Activated CD4-positive, alpha-beta memory T cell treated with anti-CD3 and anti-CD28 coated beads, Interleukin-2, amount 10 ng/mL, durations not matched to agents 7 days and 5 days (primary cell): ENCODE measurements at places on chromosomes 1 and 21.

DNA sequence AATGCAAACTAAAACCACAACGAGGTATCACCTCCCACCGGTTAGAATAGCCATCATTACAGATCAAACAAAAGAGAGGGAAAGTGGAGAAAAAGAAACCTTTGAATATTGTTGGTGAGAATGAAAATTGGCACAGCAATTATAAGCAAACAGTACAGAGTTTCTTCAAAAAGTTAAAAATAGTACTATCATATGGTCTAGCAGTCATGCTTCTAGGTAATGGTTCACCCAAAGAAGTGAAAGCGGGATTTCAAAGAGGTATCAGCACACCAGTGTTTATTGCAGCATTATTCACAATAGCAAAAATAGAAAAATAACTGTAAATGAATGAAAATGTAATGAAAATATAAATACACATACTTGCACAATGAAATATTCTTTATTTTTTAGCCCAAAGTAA, 8.2 kb downstream of the OR2T10 start:
- DNase-seq, result no peak

DNA sequence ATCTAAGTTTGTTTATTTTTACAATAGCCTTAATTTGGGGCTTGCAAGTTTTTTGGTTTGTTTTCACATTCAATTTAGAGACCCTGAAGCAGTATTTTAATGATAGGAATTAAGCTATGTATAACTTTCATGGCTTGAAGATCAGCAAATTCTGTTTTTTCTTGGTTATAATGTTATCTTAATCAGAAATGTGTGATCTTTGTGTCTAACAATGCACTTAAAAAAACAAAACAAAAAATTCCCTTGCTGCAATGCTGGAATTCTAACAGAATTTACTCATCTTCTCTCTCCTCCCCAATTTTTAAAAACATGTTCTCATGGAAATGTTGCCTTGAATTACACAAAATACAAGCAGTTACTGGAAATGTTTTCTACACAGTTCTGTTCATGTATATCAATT, 113.1 kb downstream of the OLFML2B start:
- no peak for DNase-seq

DNA sequence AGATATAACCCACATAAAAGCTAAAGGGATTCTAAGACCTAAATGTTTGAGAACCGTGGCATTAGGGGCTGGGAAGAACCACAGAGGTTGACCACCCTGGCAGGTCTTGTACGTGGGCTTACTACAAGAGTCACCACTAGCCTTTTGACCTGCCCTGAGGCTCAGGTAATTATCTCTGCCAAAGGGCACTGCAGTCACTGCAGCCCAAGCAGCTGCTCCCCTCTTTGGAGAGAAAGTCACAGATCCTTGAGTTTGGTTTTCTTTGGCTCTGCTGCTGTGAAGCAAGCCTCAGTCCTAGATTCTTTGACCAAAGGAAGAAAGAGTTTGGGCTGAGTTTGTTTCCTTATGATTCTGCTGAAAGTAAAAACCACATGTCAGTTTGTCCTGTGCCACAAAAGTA, 11.6 kb downstream of the PARK7 start:
- DNase-seq, result no peak

- no peak for DNase-seq
These were observed 564 bp downstream of the DISP1 start for GRCh38 chr1:222815440-222815765.

GRCh38 chr1:56156971-56157876, 422.1 kb downstream of the PLPP3 start:
- DNase-seq, result no peak

- no peak for DNase-seq
These were observed 74.3 kb upstream of the COG2 start for GRCh38 chr1:230568008-230568407.

DNA sequence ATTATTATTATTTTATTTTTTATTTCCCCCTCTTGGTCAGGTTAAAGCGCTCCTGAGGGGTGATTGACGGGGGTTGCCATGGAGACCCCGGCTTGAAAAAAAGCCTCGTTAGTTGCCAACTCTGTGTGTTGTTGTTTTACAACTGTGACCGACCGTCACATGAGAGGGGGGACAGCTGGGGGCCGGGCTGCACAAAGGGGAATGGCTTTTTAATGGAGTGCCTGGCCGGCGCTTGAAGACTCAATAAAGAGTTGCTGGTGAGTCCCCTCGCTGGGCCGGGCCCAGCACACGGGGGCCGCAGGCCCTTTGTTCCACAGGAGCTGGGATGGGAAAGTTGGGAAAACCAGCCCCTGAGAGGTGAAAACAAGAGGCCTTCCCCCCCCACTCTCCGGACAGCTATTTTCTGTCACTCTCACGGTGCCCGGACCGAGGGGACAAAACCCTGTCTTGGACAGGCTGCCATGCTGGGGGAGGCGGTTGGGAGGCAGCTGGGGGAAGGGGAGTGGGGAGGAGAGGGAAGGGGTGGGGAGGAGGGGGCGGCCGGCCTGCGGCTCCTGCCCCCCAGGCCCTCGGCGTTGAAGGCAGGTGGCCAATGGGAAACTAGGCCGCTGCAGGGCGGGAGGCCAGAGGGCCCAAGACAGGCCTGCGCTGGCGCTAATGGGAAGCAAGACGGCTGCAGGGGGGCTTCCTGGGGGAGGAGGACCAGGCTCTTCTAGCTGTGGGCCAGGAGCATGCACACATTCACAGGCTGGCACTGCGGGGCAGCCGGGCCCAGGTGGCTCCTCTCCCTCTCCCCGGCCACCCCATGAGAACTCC, 67.6 kb downstream of the CASZ1 start:
- no peak for DNase-seq

- no peak for DNase-seq
These were observed 3.8 kb upstream of the THEMIS2 start for GRCh38 chr1:27868556-27868931.

DNA sequence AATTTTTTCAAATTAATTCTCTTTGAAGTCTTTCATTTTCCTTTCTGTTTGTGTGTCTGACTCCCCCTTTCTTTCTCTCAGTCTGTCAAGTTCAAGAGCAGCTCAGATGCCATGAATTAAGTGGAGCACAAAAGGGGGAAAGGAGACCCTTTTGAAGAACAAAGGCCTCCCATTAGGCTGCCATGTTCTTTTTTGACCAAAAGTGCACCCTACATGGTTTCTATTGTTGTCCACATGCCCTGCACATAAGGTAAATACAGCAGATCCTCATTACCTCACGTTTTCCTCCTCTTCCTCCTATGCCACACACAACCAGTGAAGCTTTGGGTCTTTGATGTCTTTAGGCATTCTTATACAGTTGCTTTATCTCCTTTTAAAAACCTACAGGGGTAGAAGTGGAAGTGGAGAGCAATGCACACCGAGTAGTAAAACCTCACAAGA, 47.7 kb downstream of the POU2F1 start:
- DNase-seq, result no peak

DNA sequence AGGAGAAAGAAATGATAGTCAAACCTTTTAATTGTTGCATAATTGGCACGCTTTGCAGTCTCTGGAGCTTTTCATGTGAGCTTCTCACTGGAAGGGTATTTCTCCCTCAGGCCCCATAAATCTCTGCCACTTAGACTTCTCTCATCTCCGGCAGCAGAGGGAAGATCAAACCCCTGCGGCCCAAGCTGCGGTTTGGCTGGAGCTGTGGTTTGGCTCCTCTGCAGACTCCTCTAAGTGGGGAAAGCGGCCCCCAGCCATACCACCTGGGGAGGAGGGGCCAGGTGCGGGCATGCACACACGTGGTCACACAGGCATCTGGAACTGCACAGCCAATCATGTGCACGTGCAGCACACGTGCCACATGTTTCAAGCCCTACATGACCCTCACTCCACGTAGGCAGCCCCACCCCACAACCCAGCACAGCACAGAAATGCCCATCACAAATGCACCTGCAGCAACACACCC, 58.3 kb downstream of the UBE2T start:
- no peak for DNase-seq

- DNase-seq, result peak; percentile 30
These were observed 88.6 kb downstream of the NUF2 start for GRCh38 chr1:163410073-163410999.

- no peak for DNase-seq
These were observed 74.1 kb downstream of the GADD45A start for GRCh38 chr1:67759066-67759465.

- DNase-seq, result no peak
These were observed 172.2 kb upstream of the RRP15 start for GRCh38 chr1:218112862-218113261.
